ENCODE measurements at places on chromosomes 5 and 9.

DNA sequence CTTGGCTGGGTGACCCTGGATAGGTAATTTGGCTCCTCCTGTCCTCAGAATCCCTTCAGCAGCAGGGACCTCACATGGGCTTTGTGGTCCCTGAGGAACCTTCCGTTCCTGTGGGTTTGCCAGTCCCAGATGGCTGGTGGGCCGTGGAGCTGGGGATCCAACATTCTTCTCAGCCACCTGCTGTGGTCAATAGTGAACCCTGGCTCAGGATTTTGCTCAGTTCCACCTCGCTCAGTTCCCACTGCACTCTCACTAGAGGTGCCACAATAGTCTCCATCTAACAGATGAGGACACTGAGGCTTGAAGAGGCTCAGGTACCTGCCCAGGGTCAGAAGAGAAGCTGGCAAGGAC lies 17.1 kb upstream of the SPOUT1 start:
- no peak for DNase-seq

- no peak for DNase-seq
These were observed 1.4 kb downstream of the HDHD3 start for GRCh38 chr9:113375057-113376023.

DNA sequence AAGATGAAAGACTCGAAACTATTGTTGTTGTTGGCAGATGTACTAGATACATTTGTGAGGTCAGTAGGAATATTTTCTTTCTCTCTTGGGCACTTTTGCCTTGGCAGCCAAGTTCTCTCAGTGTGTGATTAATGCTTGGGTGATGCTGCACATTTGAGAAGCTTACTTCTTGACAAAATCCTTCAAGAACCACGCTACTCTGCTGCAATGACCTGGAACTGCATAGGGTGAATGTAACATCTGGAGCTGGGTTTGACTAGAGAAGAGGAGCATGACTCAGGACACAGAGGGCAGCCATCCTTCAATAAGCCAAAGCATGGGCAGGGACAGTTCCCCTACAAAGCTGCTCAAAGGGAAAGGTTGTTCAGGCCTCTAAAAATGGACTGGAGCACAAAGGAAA lies 75.5 kb upstream of the PUM3 start:
- DNase-seq, result no peak

DNA sequence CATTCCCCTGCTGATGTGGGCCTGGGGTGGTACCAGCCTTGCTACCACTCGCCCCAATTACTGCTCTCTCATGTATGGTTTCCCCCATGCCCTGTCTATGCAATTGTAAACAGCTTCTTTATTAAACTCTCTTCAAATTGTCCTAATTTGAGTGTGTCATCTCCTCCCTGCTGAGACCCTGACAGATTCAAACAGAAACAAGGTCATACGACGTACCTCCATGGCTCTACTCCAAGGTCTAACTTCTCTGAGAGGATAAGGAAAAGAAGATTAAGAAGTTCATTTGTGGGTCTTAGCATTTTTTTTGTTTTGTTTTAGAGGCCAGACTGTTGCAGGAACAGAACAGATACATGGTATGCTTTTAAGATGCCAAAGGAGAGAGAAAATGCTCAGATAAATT lies 38.0 kb downstream of the ABITRAM start:
- no peak for DNase-seq

DNA sequence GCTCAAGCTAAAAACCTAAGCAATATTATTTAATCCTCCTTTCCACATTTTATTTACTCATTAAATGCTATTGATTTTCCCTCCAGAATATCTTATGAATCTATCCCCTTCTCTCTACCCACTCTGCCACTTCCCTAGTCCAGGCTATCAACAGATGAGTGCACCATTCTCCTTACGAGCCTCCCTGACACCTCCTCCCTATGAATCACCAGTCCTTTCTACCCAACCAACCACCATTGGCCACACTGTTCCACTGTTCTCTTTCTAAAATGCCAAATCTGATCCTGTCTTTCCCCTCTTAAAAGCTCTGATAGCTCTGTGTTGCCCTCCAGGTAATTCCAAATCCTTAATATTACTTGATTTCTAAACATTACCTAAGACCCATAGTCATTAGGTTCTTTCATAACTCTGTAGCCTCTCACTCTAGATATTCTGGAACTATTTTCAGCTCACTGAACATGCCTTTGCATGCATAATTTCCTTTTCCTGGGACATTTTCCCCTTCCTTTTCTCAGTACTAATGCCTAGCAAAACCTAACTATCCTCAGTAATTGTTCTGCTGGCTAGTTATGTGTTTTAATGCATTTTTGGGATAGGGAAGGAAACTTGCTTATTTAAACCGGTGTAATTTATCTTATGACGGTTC lies 126.3 kb downstream of the UNC13B start:
- DNase-seq, result no peak

GRCh38 chr9:14106699-14107098 lies 207.2 kb downstream of the NFIB start:
- DNase-seq, result no peak
